ENCODE measurements at places on chromosomes 4 and X.
A peak's percentile ranks its signal among the peaks of the same experiment; 100 is the strongest.

GRCh38 chrX:70769659-70770227 lies 138.8 kb downstream of the TEX11 start:
- DNase-seq = peak; percentile 5

GRCh38 chrX:150966742-150967141 lies 16.4 kb upstream of the HMGB3 start:
- no peak for DNase-seq

- no peak for DNase-seq
Observed at GRCh38 chr4:136793848-136794247, 738.4 kb downstream of the PCDH18 start.

GRCh38 chr4:39324446-39324845 lies 41.7 kb downstream of the RFC1 start:
- no peak for DNase-seq

GRCh38 chr4:55864577-55865223 lies 11.3 kb downstream of the EXOC1 start:
- no peak for DNase-seq

- no peak for DNase-seq
Observed at GRCh38 chrX:154313147-154313546, 17.6 kb downstream of the TKTL1 start.

Data from NCI-H1092 treated with DMSO at 0.1 percent for 48 hours (cell line).